ENCODE measurements at places on chromosomes 2 and 18.

DNA sequence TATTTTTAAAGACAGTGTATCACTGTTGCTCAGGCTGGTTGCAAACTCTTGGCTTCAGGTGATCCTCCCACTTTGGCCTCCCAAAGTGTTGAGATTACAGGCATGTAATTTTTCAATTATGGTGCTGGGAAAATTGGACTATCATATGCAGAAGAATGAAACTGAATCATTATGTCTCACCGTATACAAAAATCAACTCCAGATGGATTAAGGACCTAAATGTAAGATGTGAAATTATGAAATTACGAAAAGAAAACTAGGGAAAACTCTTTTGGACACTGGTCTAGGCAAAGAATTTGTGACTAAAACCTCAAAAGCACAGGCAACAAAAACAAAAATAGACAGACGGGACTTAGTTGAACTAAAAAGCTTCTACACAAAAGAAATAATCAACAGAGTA lies 31.2 kb downstream of the MAP3K2 start:
- DNase-seq, result no peak

GRCh38 chr18:55252901-55253300 lies 293.6 kb upstream of the CCDC68 start:
- no peak for DNase-seq

DNA sequence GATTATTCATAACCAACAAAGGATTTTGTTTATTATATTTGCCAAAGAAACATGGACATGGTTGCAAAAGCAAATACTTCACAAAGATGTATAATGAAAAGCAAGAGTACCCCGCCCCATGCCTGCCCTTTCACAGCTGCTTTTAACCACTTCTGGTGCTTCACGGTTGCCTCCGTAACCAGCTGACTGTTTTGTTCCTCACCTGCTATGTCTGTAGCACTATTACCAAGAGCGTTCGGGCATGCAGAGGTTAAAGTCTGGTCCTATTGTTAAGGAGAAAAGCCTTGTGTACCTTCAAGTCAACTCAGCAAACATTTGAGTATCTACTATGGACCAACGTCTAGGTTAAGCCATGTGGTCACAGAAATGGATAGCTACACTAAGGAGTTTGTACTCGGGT lies 115.2 kb upstream of the FOSL2 start:
- DNase-seq, result no peak

- DNase-seq, result no peak
Observed at GRCh38 chr2:134999521-134999920, 47.7 kb downstream of the MAP3K19 start.

Measured in H1 (cell line).